Type B pancreatic cell (in vitro differentiated cells): ENCODE measurements at places on chromosomes 12 and 14.

- peaks cover 30% of the 10 kb centered on the region for H3K27me3 ChIP-seq
- DNase-seq: no peak
- no peak overlapping the region for H3K4me3 ChIP-seq
- peaks cover 16% of the 10 kb centered on the region for H3K4me1 ChIP-seq
Measured at GRCh38 chr12:132277374-132277941, 51.9 kb downstream of the GALNT9 start.

DNA sequence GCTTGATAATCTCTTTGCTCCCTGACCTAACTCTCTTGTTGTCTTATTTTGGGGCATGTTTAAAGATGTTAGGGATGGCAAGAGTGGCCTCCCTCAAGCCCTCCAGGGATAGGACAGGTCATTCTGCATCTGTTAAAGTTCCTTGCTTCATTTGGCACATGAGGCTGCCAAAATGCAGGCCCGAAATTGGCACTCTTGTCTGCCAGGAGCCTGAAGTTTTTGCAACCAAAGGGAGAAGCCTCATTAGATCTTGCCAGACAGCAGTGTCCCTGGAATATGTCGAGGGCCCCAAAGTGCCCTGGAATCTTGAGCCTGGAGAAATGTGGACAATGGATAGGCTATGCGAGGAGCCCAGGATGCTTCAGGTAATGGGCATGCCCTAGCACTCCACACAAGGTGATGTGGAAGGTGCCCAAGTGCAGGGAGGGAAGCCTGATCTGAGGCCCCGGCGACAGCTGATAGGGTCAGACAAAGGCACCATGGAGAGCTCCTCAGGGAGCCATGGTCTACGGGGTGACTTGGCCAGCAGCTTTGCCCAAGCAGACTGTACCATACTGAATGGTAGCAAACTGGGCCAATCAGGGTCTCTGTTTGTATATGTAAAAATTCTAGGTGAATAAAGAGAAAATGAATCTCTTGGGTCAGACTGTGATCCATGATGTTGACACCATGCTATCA, 173.0 kb upstream of the WSCD2 start:
- peaks cover 45% of the 10 kb centered on the region for H3K27me3 ChIP-seq
- no peaks in the 10 kb centered on the region for H3K4me1 ChIP-seq
- DNase-seq: no peak
- no peaks in the 10 kb centered on the region for H3K36me3 ChIP-seq

DNA sequence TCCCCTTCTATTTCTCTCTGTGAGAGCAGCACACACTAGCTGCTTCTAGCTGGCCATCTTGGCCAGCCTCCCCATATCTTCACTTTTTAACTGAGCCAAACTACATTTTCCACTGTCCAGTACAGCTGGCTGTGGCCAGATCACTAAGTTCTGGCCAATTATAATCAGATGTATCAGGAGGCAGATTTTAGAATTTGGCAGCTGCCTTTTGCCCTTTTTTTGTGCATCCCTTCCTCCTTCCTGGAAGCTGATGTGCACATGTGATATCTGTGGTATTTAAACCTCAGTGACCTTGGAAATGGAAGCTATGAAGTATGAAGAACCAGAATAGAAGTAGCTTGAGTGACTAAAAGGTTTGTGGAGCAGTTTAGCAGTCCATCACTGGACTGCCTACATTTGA, 49.8 kb upstream of the ANO6 start:
- H3K27me3 ChIP-seq: no peaks in the 10 kb centered on the region
- H3K4me3 ChIP-seq: no peak overlapping the region
- H3K36me3 ChIP-seq: no peaks in the 10 kb centered on the region
- DNase-seq: no peak
- no peaks in the 10 kb centered on the region for H3K4me1 ChIP-seq

- no peaks in the 10 kb centered on the region for H3K27me3 ChIP-seq
- no peak for DNase-seq
- no peak overlapping the region for H3K27ac ChIP-seq
- H3K4me3 ChIP-seq: no peak overlapping the region
- peaks cover 4% of the 10 kb centered on the region for H3K4me1 ChIP-seq
- H3K36me3 ChIP-seq: peaks cover 3% of the 10 kb centered on the region
Measured at GRCh38 chr14:102805371-102805891, 28.2 kb downstream of the TRAF3 start.

GRCh38 chr12:102220736-102221135, 23.1 kb upstream of the PMCH start:
- H3K36me3 ChIP-seq: no peaks in the 10 kb centered on the region
- H3K27me3 ChIP-seq: no peaks in the 10 kb centered on the region
- H3K4me1 ChIP-seq: no peaks in the 10 kb centered on the region
- no peak overlapping the region for H3K4me3 ChIP-seq
- no peak overlapping the region for H3K27ac ChIP-seq
- DNase-seq: no peak

GRCh38 chr14:24863968-24864684, 185.8 kb downstream of the STXBP6 start:
- no peak for DNase-seq
- peak overlapping the region; percentile 9 for H3K4me3 ChIP-seq
- no peaks in the 10 kb centered on the region for H3K27me3 ChIP-seq
- H3K36me3 ChIP-seq: no peaks in the 10 kb centered on the region
- peak overlapping the region; percentile 15 for H3K27ac ChIP-seq
- no peaks in the 10 kb centered on the region for H3K4me1 ChIP-seq

GRCh38 chr12:25965682-25966081, 7.2 kb downstream of the RASSF8 start:
- H3K27me3 ChIP-seq: peaks cover 3% of the 10 kb centered on the region
- no peak overlapping the region for H3K27ac ChIP-seq
- no peak overlapping the region for H3K4me3 ChIP-seq
- H3K36me3 ChIP-seq: peaks cover 38% of the 10 kb centered on the region
- DNase-seq: no peak
